ENCODE measurements at places on chromosomes 6 and 20.

DNA sequence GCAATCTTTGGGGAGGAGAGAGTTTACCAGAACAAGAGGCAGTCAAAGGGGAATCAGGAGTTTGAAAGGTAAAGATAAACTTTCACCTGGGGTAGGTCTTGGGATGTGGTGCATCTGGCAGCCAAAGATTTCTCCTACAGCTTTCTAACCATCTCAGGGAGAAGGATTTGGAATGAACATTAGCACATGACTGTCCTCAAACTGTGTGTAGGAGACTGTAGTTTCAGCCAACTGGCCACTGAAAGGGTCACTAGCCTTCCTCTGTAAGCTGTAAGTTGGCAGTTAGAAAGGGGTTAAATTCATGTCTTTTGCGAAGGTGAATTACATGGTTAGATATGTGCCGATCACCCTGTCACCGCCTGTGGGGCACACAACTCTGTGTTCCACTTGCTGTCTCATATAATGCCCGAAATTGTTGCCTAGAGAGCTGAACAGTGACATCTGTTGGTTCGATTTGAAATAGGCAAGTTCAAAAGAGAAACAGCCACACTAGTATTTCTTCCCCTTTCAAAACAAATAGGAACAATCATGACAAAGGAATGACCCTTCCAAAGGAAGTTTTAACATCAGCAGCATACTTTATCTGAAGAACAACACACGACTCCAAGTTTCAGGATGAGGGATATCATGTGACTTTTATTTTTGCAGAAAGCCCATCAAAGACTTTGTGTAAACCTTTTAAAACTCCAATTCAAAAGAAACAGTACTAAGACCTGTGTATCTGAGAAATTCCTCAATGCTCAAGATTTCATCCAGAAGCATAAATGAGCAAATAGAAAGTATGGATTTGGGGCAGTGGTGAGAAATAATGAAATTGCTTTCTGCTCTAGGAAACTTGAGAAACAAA lies 1.1 kb upstream of the OPN5 start:
- DNase-seq = peak; percentile 36

DNA sequence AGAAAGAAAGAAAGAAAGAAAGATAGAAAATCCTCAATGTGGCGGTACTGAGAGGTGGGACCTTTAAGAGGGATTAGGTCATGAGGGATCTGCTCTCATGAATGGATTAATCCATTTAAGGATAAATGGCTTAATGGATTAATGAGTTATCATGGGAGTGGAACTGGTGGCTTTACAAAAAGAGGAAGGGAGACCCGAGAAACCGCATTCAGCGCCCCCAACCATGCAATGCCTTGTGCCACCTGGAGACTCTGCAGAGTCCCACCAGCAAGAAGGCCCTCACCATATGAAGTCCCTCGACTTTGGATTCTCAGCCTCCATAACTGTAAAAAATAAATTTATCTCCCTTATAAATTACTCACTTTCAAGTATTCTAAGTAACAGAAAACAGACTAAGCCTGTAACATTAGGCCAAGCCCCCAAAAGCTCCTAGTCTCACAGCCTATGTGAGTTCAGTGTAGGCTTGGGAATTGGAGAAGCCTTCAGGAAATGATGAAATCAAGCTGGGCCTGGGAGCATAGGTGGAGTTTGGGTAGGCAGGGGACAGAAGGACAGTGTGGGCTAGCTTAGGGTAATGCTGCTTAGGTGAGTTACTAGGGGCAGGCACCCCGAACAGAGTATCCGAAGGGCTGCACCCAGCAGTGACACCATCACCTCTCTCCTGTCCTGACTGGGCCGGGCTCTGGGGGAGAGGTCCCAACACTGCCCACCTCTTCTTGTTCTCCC lies 36.2 kb upstream of the RNF24 start:
- no peak for DNase-seq

DNA sequence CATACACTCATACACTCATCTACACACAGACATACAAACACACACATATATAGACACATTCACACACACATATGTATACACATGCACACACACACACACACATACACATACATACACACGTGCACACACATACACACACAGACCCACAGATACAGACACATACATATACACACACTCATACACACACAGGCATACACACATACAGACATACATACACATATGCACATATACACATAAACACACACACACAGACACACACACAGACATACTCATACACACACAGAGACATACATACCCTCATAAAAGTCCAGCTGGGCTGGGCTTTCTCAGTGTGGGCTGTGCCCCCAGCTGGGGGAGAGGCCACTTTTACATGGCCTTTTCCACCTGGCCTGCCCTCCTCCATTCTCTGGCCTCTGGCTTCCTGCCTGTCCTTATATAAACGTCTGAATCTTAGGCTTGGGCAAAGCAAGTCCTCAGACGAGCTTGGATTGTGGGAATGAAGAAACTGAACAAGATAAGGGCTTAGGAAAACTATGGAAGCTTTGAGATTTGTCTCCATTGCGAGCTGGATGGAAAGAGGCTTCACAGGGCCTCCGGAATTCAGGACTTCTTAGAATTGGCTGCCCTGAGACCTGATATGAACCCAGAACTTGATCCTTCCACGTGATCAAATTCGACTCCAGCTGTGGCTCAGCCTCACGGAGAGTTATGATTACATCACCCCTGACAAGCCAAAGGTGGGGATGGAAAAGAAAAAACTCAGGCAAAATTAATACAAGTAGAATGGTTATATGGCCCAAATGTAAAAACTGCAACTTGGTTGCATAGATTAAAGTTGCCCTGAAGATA lies 22.5 kb upstream of the CST3 start:
- no peak for DNase-seq

- no peak for DNase-seq
These were observed 3.6 kb downstream of the NT5E start for GRCh38 chr6:85453490-85453889.

DNA sequence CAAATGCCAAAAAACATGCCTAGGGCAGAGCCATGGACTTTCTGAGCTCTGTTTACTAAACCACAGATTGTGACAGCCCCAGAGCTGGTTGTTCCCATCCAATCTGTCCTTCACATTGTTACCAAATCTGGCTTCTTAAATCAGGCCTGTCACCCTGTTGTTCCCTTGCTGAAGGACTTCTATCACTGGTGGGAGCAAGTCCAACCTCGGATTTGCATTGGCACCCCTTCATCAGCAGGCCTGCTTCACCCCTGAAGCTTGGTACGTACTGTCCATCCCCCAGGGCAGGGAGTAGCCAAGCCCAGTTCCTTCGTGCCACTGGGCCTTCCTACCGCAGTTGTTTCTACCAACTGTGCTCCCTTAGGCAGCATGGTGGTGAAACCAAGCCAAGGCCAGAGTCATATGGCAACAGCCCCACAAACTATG lies 357.3 kb upstream of the JARID2 start:
- peak; percentile 68 for DNase-seq

DNA sequence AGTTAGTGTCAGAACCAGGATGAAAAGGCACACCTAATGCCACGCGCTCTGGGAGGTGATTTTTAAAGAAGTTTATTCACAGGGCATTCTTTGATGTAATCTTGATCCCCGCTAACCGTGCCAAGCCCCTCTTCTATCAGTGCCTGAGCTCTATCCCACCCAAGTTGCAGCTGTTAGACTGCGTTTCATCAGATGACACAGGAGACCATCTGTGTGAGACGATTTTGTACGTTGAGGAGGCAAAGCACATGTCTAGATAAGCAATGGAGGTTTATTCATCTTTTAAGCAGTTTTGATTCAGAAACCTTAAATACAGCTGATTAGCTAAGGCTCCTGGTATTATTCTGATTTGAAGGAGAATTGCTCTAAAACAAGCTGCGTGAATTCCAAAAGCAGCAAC lies 18.6 kb downstream of the RNASET2 start:
- no peak for DNase-seq
